ENCODE measurements at places on chromosomes 7 and 10.
A peak's percentile ranks its signal among the peaks of the same experiment; 100 is the strongest.

- no peak for DNase-seq
Observed at GRCh38 chr7:45053401-45053800, 35.4 kb downstream of the NACAD start.

DNA sequence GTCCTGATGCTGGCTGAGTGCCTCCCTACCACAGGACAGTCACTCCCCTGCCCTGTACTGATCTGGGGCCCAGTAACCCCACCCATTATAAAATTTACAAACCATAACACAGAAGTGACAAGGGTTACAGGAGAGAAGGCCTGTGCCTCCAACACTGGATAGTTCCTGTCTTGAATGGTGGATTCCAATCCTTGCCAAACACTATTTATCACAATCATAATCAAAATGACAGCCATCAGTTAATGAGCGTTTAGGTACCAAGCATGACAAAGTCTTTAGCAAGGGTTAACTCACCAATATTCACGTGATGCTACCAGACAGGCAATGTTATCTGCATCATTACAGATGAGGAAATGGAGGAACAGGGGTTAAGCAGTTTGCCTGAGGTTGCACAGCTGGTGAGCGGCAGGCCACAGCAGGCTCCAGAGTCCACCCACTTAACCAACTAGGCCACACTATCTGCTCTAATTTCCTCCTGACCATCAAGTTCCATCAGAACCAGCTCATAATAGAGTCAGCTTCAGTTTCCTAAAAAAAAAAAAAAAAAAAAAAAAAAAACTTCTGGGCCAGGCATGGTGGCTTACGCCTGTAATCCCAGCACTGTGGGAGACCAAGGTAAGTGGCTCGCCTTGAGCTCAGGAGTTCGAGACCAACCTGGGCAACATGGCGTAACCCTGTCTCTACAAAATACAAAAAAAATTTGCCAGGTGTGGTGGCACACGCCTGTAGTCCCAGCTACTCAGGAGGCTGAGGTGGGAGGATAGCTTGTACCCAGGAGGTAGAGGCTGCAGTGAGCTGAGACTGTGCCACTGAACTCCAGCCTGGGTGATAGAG lies 14.2 kb downstream of the PDLIM1 start:
- DNase-seq, result no peak

GRCh38 chr10:89019569-89020327 lies 29.1 kb downstream of the FAS start:
- DNase-seq, result no peak

DNA sequence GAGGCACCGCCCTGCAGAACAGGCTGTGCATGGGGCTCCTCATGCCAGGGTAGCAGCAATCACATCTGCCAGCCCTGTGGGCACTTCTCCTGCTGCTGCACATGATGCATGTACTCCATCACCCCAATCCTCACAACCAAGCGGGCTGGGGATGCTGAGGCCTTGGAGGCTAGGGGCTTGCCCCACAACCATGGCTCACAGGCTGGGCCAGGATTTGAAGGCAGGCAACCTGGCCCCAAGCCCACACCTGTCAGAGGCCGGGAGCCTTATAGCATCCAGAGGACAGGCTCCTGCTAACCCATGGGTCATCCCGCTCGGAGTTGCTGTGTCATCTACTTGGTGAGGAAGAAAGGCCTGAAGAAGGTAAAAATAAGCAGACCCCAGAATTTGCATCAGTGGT lies 2.2 kb downstream of the POLM start:
- no peak for DNase-seq

DNA sequence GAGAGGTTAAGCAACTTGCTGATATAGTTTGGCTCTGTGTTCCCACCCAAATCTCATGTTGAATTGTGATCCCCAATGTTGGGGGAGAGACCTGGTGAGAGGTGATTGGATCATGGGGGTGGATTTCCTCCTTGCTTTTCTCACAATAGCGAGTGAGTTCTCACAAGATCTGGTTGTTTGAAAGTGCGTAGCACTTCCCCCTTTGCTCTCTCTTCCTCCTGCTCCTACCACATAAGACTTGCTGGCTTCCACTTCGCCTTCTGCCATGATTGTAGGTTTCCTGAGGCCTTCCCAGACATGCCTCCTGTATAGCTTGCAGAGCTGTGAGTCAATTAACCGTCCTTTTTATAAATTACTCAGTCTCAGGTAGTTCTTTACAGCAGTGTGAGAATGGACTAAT lies 13.5 kb upstream of the ZNRF2 start:
- no peak for DNase-seq

GRCh38 chr7:82595176-82595575 lies 151.6 kb upstream of the CACNA2D1 start:
- DNase-seq, result no peak

- no peak for DNase-seq
Observed at GRCh38 chr7:46972205-46972604, 609.7 kb downstream of the TNS3 start.

DNA sequence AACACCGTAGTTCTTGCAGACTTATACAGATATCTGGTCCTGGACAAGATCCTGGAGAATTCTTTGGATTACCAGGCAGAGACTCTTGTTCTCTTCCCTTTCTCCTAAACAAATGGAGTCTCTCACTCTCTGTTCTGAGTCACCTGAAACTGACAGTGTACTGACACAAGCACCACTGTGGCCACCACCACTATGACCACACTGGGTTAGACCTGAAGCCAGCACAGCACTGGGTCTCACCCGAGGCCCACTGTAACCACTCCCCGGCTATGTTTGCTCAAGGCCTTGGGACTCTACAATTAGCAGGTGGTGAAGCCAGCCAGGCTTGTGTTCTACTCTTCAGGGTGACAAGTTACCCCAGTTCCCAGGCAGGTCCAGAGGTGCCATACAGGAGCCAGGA lies 22.8 kb downstream of the SLC39A12 start:
- no peak for DNase-seq

- no peak for DNase-seq
Observed at GRCh38 chr10:3237530-3237929, 64.9 kb upstream of the PITRM1 start.

DNA sequence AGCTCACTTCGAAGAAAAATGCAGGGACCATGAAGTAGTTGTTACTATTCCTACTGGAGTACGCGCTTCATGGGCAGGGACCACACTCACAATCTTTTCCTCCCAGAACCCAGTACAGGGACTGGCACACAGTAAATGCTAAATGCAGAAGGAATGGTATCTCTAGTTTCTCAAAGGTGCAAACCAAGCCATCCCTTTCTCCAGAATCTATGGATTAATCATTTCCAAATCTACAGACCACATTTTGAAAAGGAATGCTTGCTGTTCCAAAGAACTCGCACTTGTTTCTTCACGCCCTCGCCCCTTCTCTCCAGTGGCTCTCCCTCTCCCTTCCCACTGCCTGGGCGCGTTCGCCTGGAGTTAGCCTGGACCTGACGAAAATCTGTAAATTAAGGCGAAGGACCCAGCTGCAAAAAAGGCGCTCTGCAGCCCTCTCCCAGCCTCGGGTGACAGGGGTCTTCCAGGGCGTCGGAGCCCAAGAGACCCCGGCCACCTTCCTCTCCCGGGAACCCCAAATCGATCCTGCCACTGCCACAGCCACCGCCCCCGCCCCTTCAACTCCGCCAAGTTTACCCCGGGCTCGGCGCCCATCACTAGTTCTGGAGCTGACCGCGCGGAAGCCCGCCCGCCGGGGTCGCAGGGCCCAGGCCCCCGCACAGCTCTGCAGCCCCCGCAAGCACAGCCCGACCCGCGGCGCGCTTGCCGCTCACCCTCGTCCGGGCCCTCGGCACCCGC lies 527 bp downstream of the PDIA4 start:
- no peak for DNase-seq

DNA sequence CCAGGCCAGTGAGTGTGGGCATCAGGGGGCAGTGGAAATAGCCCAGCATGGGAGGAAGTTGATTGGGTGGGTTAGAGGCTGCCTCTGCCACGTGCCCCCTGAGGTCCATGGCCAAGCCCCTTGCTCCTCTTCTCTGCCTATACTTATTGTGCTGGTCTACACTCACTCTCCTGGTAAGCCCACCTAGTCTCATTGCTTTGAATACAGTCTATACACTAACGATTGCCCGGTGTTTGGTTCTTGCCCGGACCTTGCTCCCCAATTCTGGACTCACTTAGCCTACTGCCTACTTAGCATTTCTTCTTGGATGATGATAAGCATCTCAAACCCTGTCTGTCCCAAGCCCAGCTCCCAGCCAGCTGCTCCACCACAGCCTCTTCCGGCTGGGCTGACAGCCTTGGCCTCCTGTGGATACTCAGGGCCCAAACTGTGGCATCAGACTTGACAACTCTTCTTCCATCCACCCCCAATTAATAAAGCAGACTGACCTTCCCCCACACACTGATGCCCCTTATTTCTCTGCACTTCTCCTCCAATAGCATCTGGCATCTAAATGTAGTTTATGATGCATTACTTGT lies 10.1 kb downstream of the LRRC18 start:
- DNase-seq, result no peak

DNA sequence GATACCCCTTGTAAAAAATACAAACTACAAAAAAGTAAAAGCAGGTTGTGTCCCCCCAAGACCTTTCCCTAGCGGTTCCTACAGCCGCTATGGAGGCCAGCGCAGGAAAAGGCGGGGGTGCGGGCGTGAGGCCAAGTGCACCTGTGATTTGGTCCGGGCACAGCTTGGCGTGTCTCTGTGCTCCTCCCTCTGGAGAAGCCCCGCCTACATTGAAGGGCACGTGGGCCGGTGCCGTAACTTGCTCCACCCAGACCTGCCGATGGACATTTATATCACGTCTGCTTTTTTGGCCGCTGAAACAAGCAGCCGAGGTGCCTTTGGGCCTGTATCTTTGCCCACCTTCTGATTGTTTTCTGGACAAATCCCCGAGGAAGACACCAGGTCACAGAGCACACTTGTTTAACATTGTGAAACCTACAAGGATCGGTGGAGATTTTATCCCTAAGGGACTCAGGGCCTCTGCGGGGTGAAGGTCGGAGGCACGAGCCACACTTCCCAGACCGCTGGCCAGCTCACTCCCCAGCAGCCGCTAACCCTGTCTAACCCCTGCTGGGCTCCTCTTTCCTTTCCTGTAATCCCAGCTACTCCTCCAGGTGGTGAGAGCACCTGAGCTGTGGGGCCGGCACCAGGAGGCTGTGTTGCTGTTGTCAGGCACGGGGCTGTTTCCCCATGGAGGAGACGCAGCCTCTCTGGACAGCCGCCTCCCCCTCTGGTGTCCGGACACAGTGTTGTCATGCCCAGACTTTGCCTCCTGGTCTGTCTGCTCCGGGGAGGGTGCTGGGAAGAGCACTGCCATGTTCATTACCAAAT lies 18.8 kb upstream of the INPP5A start:
- no peak for DNase-seq

DNA sequence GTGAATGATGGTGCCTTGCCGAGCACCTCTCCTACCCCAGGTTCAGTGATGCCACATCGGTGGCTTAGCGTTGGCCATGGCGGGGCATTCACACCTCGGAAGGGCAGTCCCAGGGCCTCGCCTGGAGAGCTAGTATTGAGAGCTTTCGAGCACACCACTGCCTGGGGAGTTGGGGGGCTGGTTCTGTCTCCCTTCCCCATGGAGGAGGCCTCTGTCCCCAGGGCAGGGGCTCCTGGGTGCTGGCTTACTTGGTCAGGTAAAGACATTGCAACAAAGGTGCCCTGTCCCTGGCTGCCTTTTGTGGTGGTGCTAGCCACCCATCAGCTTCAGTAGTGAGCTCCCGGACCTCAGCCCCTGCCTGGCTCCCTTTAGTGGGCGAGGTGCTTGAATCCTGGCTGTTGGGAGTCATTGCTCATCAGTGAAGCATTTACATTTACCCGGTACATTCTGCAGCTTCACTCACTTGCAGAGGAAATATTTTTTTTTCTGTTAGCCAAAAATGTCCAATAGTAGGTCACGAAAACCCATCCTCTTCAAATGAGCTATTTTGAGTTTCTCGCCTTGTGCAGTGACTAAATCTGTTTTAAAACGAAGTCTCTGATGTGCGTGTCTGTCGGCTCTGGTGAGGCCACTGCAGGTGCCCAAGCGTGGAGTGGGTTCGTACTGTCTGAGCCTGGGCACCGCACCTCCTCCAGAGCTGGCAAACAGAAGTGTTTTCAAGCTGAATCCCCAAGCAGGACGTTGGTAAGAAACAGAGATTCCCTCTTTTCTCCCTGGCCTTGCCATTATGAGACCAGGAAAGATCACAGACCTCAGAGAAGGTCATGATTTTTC lies 95.5 kb downstream of the INPP5A start:
- no peak for DNase-seq

DNA sequence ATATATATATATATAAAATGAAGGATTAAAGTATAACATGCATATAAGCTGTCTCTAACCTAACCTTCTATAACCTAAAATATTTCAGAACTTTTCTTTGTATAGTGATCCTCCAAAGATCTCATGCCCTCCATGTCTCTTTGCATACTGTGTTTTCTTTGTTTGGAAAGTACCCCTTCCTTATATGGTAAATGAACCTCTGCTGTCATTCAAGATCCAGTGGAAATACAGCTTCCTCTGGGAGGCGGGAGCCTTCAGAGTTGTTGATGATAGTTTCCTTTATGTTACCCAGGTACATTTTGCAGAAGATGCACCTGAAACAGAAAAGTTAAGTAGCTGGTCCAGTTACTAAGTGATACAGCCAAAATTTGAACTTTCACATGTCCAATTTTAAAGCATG lies 233.3 kb upstream of the FOXP2 start:
- no peak for DNase-seq

- DNase-seq, result no peak
Observed at GRCh38 chr7:151431768-151432311, 8.1 kb downstream of the CRYGN start.

DNA sequence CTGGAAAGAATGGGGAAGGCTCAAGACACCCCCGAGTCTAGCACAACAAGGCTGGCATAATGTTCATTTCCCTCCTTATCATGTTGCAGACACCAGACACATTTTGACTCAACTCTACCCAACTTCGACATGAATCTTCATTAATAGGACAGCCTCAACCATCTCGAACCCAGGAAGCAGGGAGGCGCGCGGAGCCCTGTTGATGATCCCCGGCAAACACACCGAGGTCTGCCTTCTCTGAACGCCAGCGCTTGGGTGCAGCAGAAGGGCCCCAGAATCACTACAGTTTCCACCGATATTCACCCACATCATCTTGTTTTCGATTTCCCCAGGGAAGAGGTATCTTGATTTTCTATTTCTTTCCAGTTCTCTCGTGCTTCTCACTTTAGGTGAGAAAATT lies 563.6 kb downstream of the TCERG1L start:
- no peak for DNase-seq

GRCh38 chr10:22599636-22600228 lies 114.6 kb downstream of the PIP4K2A start:
- DNase-seq, result no peak

DNA sequence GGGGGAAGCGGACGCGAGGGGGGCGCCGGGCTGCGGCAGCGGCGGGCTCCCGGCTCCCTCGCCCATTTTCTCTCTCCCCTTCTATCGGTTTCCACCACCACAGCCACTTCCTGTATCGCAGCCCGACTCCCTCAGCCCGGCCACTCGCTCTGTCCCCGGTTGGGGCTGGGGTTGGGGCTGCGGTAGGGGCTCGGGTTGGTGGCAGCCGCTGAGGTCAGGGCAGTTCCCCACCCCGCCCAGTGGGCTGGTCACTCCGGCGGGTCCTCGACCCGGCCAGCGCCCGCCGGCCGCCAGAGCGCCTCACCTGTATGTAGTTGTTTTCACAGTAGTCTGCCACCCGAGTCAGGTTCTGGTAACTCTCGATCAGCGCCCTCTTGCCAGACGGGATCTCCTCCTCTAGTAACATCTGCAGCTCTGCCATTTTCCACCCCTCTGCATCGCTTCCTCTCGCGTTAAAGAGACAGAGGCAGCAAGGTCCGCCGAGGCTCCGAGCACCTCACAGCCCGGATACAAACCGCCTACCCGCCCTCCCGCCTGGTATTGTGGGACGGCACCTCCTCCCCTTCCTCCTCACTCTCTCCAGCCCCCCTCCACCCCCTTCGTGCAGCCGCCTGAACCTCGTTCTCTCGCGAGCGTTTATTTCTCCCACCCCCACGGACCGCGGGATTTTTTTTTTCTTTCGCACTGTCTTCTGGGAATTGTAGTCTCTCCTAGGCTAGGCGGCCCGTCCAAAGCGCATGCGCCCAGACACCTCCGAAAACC lies at the start of gene ABI1:
Gene ABI1, minus strand, starts transcription at position 516 of the 762 bp plus-strand sequence. Its CDS starts 95 bp downstream, at position 421.
- DNase-seq, result peak; percentile 96
